ENCODE measurements at places on chromosomes 16 and 17.

DNA sequence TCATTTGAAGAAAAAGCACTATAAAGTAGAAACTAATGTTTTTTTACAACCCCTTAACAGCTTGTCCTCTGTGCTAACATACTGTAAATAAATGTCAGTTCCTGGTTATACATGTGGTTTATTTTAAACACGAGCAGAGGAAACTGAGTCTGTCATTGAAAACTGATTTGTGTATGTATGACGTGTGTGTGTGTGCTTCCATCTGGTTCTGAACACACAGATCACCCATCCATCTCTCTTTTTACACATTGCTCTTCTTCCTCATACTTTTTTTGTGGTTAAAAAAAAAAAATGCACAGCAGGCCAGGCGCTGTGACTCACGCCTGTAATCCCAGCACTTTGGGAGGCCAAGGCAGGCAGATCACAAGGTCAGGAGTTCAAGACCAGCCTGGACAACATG is 49.5 kb downstream of the ZNF423 start:
- no peak for DNase-seq

DNA sequence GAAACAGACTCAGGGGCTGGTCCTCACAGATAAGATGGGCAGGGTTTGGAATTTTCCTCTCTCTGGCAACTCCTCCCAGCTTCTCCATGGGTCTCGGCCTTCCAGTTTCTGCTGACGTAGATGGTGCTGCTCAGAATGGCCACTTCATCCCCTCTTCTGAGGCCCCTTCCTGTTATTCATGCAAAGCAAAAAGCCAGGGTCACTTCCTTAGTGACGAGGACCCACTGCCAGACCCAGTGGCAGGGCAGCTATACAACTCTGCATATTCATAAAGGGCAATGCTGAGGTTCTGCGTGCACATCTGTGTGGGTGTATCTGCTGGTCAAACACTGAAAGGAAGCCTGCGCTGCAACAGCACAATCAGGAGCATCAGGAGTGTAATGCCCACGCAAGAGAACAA is 108.8 kb downstream of the WSCD1 start:
- DNase-seq: no peak

DNA sequence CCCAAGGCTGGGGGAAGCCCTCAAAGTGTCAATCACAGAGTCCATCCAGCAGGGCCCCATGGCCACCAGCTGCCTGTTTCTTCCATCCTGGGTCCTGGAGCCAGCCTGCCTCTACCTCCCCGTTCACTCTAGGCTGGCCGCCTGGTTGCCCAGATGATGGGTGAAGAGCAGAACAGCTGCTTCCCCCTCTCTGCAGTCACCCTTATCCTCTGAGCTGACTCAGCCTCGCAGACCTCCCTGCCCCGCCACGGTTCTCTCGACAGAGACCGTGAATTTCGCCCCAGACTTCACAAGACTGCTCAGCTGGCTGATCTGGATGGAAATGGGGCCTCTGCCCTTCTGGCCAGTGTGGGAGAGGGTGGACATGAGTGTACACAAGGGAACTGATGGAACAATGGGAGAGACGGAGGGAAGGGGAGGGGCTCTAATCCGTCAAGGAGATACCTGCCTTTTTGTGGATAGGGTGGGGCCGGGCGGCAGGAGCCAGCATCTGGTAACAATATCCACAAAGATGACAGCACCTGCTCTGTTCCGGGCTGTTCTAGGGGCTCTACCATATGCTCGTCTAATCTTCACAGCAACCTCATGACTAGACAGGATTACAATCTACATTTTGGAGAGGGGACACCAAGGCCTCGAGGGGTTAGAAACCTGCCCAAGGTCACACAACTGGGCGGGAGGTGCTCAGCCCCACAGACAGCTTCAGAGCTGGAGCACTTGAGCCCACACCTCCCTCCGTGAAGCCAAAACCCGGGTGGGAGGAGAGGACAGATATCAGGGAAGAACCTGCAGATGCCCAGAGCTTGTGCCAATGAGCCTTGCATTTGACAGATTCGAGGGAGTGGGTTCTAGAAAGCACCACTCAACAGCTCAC is 136.0 kb downstream of the SDK2 start:
- DNase-seq: no peak

DNA sequence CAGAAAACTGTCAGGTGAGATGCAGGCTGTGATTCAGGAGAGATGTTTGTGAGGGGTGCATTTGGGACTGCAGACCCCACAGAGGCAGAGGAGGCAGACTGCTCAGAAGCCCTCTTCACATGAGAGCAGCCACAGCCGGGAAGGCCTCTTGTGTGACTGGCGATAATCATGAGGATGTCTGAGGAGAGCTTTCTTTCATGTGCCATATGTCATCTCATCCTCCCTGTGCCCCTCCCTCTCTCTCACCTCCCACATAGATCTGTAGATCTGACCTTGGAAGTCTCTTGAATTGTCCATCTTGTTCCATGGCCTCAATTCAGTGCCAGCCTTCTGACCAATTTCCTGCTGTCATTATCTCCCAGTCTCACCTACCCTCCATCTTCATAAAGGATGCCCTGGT is 50.5 kb downstream of the EPN2 start:
- DNase-seq: no peak

DNA sequence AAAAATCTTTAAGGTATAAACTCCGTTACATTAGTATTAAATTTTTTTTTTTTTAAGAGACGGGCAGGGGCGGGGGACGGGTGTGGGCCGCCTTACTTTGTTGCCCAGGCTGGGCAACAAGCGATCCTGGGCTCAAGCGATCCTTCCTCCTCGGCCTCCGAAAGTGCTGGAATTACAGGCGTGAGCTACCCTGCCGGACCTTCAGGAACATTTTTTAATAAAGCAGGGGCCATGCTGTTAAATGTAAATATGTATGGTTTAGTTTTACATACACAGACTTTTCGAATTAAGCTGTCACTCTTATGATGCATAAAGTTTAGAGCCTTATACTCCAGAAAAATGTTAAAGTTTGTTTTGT is 2.4 kb downstream of the PPM1D start:
- DNase-seq: no peak

GRCh38 chr17:38605841-38606645 is at the start of gene SRCIN1:
TSS of gene SRCIN1 (minus strand) at chr17:38605952. CDS start at chr17:38605705, 247 bp downstream.
- no peak for DNase-seq

- DNase-seq: no peak
Measured at GRCh38 chr17:41537990-41538389, 9.9 kb upstream of the KRT19 start.

DNA sequence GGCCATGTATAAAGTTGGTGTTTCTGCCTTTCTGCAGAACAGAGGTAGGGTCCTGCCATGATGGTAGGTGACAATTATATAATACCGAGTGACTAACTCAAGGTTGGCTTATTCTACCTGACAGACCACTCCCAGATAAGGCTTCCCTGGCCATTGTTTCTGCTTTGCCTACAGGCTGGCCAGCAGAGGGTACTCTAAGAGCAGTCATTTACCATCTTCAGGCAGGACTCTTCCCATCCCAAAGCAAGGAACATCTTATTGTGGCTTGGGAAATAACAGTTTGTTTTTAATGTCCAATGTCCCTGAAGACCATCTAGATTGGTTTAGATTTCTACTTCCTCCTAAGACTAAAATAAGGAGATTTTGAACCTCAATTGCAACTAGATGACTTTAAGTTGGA is 74.1 kb downstream of the SNX11 start:
- DNase-seq: peak; percentile 28

DNA sequence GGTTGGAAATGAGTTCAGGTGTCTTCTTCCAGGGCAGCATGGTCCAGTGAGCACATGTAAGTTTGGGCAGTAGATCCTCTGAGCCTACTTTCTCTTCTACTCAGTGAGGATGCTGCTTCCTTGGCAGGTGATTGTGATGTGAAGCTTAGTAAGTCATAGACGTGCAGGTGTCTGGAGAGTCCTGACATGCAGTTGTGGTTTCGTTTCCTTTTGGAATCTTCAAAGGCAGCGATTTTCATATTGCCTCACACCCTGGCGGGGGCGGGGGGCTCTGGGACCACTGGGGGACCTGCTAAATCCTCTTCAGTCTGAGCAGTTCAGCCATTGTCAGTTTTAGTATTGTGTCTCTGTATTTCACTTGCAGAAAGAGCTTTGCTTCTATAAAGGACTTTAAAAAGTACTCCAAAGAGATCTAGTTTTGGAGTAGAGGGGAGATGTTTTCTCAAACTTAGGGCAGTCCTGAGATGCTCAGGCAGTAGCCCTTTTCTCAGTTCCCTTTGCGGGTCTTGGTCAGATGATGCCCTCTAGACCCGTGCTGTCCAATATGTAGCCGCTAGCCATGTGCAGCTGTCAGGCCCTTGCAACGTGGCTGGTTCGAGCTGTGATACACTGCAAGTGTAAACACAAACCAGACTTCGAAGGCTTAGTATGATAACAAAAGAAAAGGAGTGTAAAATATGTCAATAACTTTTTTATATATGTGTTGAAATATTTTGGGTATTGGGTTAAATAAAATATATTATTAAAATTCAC is 4.0 kb upstream of the CDK5R1 start:
- DNase-seq: no peak

All from AG08395 (cell line).